NT2/D1 (cell line): ENCODE measurements at places on chromosomes 1 and 21.

DNA sequence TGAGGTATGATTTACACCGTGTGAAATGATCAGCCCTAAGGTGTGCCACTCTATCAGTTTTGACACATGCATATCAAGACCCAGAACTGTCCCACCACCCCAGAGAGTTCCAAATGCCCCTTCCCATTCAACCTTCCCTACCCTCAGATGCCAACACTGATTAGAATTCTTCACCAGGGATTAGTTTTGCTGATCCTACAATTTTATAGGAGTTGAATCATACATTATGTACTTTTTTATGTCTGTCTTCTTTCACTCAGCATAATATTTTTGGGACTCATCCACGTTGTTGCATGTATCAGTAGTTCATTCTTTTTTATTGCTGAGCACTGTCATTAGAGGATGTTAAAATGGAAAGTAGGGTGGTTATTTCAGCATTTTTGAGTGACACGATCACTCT is 178.3 kb downstream of the ZSCAN20 start:
- no peak for DNase-seq

- DNase-seq: no peak
Observed at GRCh38 chr1:169044971-169045370, 61.5 kb upstream of the ATP1B1 start.

DNA sequence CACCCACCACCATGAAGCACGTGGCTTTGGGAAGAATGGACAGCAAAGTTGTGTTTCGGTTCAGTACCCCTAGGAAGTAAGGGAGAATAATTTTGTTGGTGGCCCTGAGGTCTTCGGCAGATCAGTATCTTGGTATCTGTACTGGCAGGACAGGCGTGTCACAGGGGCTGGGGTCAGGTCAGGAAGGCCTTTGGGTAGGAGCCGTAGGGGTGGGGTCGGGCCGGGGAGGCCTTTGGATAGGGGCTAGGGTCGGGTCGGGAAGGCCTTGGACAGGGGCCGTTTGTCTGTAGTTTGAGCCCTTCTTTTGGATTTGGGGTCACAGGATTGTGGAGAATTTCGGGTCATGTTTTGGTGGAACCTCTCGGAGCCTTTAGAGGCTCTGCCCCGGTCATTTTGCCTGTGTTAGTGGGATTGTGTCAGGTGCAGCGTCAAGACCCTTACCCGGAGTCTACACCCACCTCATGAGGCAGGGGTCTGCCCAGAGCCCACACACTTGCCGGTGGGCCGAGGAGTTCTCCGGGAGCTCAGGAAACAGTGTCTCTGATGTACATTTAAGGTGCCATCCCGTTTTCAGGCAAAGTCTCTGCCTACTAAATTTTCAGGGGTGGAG is 75.3 kb upstream of the COL6A1 start:
- no peak for DNase-seq

DNA sequence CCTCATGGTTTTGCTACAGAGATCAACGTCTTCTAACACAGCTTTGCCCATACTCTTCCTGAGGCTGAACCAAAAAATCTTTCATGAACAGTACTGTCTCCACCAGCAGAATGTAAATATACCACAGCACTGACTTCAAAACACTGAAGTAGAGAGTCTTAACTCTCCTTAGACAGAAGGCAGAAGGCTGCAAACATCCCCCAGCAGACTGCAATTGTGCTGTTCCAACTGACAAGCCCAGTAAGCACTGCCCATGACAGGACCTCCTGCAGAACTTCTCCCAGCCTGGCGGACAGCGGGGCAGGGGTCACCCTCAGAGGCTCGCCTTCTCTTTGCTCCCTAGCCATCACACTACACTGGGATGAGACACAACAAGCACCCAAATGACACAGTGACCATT is 218.7 kb downstream of the RERE start:
- no peak for DNase-seq

DNA sequence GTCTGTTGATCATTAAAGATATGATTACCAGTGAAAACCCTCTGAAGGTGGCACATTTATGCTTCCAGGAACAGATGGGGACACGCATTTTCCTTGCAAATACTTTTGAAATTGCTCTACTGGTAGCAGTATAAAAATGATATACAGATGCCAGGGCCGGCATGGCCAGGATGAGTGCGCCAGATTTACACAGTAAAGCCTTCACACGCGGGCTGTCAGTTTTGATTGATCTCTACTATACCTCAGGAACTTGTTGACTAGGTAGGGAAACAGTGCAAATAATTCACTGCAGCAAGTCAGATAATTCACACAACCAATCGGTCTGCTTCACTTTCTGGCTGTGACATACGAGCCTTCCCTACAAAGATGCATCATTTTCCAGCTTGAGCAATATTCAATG is 123.2 kb upstream of the BARHL2 start:
- no peak for DNase-seq
